ENCODE measurements at places on chromosomes 1 and 21. TPM values are rescaled to one million over a fixed set of nuclear protein-coding genes. Genes with fewer than 3 reads are reported as not detected.

GRCh38 chr21:37082856-37083528, 9.9 kb downstream of the TTC3 start:
- no peak for DNase-seq

DNA sequence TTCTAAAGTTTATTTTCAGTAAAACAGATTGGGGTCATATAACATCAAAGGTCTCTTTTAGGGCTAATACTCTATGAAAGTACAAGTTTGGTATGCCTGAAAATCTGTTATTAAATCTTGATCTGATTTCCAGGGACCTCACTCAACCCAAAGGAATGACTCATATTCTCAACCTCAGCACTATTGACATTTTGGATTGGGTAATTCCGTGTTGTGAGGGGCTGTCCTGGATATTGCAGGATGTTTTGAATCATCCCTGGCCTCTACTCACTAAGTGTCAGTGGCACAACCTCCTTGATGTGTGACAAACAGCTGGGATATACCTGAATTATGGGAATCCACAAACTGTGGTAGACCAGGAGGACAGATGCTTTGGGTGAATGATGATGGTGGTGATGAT, 51.5 kb upstream of the CYP2J2 start:
- no peak for DNase-seq

DNA sequence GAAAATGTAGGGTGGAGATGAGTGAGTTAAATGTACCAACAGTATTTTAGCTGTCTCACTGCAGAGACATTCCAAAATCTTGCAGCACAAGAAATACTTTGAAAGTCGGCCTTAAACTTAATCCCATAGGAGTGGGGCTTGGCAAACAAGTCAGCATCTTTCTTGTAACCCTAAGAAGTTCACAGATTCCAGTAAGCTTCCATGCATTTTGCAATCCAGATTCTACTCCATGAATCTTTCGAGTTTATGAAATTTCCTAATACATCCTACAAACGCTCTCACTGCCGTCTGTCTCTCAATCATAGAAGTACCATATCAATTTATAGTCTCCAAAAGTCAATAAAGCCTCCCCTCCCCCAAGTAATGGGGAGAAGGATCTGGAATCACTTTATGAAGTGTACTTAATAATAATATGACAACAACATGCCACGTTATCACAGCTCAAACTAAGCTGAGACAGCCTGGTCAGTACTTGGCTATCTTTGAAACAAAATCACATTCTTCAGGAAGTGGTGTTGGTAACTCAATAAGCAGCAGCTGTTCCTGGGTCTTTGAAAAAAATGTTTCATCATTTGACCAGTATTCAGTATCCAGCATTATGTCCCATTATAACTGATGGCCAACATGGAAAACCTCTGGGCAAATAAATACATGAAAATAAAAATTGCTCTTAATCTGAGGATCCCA, 317.4 kb upstream of the RUNX1 start:
- DNase-seq = no peak

Gene NCAM2
- 2.4 TPM for total RNA-seq

- DNase-seq = no peak
These were observed 178.8 kb downstream of the KCNJ6 start for GRCh38 chr21:37737507-37737906.

DNA sequence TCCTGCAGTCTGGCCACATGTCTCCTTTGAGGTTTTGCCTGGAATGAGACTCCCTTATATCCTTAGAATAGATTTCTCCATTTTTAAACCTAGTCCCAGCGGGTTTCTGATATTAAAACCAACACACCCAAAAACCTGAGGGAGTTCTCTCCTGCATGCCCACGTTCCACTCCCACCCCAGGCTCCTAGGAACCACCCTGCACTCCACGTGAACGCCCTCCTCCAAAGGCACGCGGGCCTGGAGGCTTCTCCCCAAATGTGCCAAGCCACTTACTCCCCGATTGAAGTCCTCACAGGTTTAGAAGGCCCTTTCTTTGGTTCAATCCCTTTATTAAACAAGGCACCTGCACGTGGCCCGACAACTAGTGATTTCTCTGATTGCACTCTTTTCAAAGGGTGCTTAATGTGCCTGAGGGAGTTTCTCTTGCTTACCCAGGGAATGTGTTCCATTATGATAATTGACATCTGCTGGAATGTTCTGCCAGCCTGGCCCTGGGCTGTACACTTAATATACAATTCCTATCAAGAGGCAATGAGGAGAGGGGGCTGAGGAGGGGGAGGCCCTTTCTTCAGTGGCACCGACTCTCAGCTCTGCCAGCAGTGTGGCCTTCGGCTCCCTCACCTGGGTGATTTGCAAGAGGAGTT, 104.3 kb upstream of the ADAR start:
- no peak for DNase-seq

GRCh38 chr1:186880982-186881381, 52.2 kb downstream of the PLA2G4A start:
- DNase-seq = no peak

DNA sequence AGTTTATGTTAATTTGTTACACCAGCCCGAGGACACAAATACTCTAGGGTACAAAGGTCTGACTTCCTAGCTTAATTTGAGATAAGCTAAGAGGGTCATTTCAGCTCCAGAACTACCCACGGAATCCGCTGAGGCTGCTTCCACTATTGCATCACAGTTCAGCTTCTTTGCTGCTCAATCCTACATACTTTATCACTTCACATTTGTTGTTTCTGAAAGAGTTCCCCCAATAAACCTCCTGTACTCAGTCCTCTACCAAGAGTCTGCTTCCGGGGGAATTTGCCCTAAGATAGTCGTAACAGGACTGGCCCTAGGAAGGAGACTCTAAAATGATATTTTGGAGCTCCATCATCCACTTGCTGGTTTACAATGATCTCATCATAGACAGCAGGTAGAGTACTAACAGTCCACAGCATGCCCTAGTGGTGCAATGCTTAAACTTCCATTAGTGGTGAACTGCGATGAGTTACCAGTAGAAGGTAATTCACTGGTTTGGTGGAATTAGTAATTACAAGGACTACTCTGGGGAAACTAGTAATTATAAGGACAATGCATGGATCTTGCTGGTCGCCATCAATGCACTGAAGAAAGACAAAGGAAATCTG, 229.3 kb downstream of the USH2A start:
- DNase-seq = peak; percentile 57

- peak; percentile 87 for DNase-seq
These were observed 97.4 kb upstream of the SGIP1 start for GRCh38 chr1:66436378-66437135.

Gene RGSL1
- not detected for total RNA-seq

DNA sequence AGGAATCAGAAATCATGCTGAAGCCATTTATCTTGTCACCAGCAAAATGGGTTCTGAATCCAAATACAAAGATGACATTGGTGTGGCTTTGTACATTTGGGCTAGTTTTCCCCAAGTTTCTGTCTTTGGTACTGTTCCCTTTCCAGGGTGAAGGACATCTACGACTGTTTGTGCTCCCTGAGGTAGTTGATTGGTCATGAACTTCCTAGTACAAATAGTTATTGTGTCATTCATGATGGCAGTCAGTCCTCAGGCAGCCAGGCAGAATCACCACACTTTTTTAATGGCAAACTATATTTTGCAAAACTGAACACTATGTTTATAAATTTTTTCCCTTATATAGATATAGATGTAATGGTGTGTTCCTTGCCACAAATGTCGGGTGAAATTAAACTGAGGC, 46.0 kb downstream of the CEP350 start:
- no peak for DNase-seq

- DNase-seq = peak; percentile 66
These were observed 95.5 kb downstream of the ZFYVE9 start for GRCh38 chr1:52237430-52237829.

GRCh38 chr1:226697151-226697928, 41.7 kb downstream of the ITPKB start:
- DNase-seq = peak; percentile 97

DNA sequence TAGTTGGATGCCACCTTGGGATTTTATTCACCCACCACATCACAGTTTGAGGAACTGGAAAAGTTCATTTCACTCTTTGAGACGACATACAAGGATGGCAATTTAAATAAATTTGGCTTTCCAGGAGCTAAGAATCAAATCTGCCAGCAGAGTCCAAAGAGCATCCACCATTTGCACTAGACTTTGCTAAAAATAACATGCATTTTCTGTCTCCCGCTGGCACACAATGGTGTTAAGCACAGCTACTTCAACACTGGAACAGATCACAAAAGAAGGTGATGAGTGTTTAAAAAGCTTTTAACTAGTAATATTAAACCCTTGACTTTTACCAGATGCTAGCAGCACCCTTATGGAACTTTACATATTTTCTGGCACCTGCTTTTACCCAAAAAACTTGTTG, 44.6 kb downstream of the MAEL start:
- DNase-seq = no peak

- DNase-seq = peak; percentile 96
These were observed 14.3 kb downstream of the THBS3 start for GRCh38 chr1:155193275-155193990.

DNA sequence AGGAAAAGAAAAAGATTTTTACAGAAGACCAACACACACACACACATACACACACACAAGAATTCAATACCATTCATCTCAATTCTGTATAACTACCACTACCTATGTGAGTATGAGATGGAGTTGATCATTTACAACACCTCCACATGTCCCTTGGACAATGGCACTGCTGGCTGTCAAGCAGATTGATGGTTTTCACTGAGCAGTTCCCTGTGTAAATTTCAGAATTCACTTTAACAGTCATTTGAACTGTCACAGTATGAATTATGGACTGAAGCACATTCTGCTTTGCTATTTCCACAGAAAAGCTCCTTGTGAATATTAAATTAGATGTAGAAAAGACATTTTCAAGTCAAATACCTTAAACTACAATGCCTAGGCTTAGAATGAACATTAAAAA, 14.3 kb downstream of the KCNT2 start:
- DNase-seq = no peak

DNA sequence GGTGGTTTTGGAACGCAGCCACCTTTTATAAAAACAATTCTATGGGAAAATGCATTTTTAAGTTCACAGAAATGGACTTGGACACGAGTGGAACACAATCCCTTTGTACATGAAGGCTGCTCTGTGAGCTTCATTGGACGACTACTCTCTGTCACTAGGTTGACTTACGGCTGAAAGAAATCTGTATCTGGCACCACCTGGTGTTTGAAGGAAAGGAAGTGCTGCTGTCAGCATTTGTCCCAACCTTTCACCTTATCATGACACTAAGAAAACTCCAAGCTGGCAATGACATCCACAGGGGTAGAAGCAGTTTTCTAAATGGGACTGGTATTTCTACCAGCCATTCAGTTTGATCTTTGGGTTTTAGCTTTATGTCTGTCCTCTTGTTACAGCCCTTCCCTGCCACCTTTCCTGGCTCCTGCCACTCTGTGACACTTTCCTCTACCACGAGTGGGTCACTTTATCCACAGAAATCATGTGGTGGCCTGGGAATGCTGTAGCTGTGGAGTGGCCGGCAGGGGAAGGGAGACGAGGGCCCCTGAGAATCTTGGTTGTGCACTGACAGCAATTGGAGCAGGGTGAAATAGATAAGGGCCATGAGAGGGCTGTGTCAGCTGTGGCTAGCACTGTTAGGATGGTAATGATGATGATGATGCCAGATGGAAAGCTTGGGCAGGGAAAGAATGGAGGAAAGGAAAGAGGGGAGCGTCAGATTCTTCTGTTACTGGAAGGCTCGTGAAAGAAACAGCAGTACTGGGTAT, 85.2 kb downstream of the TBX19 start:
- peak; percentile 30 for DNase-seq

DNA sequence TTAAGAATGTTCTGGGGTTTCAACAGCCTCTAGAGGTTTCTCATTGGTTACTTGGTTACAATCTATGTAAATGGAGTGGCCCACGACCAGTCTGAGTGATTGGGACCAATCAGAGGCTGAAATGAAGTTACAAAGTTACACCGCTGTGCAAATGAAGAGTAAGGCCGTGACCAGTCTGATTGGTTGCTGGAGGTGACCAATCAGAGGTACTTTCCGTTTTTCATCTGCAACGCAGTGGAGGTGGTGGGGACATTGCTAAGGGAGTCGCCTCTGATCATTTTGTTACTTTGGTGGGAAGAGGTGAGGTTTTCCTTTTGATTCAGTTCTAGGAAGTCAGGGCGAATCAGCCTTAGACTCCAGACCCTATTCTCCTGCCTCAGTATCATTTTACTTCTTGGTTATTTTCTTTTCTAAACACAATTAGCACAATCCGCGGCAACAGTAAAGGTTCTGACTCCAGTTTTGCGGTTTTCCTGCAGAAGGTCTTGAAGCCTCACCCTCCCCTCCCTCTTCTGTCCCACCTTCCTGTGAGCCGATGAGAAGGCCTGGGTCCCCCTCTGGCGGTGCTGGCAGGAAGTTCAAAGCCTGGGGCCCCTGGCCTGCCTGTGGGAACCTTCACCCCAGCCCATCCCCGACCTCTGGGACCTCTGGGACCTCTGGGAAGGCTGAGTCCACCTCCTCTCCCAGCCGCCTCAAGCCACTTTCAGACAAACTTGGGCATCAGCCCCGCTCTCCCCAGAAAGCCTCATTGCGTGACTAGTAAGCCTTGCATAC, 38.7 kb upstream of the TTC34 start:
- no peak for DNase-seq

Gene PLA2G4A
- 1.3 TPM for total RNA-seq

DNA sequence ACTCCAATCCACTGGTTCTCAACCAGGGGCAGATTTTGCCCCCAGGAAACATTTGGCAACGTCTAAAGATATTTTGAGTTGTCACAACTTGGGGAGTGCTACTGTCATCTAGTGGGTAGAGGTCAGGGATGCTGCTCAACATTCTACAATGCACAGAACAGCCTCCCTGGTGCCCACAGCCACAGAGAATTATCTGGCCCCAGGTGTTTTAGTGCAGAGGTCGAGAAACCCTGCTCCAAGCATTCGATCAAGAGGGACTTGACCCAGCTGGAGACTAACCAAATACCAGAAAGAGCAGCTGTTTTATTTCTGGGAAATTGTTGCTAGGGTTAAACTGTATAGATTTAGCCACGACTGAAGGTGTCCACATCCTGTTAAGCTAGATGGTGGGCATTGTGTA, 19.2 kb downstream of the CD247 start:
- DNase-seq = no peak

DNA sequence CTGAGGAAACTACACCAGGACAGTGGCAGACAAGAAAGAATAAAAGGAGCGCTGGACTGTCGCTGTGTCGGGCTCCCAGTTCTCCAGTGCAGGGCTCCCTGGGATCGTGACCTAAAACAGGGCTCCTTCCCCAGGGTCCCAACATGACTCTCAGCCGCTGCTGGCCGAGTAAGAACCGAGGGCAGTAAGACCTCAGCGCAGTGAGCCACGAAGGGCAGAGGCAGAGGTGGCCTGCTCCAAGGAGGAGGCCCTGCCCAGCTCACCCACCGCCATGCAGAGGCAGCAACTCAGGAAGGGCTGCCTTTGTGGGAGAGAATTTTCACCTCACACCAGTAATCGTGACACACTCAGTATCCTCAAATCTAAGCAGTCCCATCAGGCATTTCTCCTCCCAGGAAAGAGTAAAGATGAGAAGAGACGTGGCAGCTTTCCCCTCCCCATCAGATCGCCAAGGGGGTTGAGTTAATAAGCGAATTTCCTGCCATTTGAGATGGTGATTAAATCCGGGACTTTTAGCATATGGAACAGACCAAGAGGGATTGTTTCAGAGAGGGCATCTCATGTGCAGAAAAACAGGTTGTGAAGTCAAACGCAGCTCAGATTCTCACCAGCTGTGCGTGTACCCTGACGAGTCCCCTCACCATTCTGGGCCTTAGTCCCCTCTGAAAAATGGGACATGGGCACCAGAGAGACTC, 19.8 kb upstream of the ARTN start:
- DNase-seq = no peak
